Right atrium auricular region (tissue), 2 donors: ENCODE measurements at places on chromosomes 7 and 10.

GRCh38 chr7:114214466-114214865, 200.1 kb upstream of the FOXP2 start:
- no peak for DNase-seq

GRCh38 chr7:67788669-67789068, 792.0 kb downstream of the TYW1 start:
- DNase-seq: no peak

DNA sequence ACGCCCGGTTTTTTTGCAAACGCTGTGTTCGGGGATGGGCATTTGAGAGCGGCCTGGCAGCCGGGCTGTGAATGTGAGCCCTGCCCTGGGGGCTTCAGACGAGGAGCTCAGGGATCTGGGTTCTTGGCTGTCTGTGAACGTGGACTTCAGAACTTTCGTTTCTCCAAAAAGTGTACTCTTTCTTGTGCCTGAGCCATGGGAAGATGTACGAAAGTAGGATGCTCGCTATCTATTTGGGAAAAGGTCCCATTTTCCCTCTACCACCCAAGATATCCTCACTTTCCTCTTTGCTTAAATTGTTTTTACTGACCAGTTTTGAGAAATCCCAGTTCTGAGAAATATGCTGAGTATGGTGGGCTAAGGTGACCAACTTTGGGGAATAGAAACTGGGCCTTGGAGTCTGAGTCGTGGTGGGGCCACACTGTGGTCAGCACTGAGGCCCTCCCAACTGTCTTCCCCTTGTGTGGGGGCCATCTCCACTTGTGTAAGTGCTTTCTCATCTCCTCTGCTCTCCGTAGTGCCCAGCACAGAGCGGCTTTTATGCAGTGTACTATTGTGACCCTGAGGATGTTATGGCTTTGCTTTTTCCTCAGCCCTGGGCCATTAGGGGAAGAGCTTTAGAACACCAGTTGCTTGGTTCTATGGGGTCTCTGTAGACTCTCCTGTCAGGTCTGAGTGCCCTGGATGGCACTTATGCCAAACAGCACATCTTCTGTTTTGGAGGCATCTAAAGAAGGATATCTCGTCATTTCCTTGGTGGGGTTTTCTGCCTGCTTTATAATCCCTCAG, 918 bp downstream of the DBNL start:
- no peak for DNase-seq

GRCh38 chr10:106595281-106595680, 569.2 kb downstream of the SORCS1 start:
- DNase-seq: no peak

DNA sequence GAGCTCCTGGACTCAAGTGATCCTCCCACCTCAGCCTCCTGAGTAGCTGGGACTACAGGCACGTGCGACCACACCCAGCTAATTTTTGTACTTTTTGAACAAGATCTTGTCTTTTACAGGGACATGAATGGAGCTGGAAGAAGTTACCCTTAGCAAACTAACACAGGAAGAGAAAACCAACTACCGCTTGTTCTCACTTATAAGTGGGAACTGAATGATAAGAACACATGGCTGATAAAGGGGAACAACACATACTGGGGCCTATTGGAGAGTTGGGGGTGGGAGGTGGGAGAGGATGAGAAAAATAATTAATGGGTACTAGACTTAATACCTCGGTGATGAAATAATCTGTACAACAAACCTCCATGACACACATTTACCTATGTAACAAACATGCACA, 70.9 kb upstream of the INHBA start:
- no peak for DNase-seq

DNA sequence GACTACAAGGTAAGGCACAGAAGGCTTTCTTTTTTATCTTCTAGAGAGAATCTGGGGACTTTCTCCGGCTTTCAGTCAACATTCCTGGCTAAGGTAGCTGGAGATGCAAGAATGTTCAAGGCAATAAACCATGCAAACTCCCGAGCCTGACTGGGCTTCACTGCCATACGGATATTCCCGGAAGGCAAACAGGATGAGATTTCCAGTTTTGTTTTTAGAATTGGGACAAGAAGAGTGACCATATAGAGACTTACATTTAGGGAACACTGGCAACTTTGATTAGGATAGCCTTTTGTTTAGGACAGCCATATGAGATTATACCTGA, 269 bp downstream of the CALD1 start:
- DNase-seq: no peak

DNA sequence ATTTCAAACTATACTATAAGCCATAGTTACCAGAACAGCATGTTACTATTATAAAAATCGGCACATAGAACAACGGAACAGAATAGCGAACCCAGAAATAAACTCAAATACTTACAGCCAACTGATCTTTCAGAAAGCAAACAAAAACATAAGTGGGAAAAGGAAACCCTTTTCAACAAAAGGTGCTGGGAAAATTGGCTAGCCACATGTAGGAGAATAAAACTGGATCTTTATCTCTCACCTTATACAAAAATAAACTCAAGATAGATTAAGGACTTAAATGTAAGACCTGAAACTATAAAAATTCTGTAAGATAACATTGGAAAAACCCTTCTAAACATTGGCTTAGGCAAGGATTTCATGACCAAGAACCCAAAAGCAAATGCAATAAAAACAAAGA, 29.1 kb downstream of the ZNF680 start:
- DNase-seq: no peak

- DNase-seq: no peak
These were observed 66.1 kb upstream of the AOAH start for GRCh38 chr7:36790311-36790787.

DNA sequence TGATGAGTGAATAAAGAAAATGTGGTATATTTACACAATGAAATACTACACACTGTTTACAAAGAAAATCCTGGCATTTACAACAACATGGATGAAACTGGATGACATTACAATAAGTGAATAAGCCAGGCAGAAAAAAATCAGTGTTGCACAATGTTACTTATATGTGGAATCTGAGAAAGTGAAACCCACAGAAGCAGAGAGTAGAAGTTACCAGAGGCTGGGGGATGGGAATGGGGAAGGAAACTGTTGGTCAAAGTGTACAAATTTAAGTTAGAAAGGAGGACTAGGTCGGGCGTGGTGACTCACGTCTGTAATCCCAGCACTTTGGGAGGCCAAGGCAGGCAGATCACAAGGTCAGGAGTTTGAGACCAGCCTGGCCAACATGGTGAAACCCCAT, 538.5 kb upstream of the MKI67 start:
- no peak for DNase-seq

GRCh38 chr7:106282390-106282789, 2.4 kb downstream of the NAMPT start:
- DNase-seq: no peak

DNA sequence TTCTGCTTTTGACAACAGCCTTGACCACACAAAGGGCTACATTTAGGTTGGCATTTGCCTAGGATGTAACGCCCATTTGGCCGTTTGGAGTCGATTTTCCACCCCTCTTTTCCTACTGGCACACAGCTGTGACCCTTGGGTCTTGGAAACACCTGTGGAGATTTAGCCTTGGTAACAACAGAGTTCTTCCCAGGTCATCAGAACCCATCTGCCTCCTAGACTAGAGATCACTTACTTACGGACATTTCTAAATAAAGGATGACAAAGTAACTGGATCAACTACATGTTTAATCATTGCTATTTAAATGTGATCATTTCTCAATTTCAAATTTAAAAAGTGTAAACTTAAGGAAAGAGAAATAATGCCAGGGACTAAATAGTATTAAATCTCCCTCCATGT, 42.0 kb upstream of the SVIL start:
- no peak for DNase-seq

- no peak for DNase-seq
These were observed 75.5 kb upstream of the RPA3 start for GRCh38 chr7:7793921-7794320.

DNA sequence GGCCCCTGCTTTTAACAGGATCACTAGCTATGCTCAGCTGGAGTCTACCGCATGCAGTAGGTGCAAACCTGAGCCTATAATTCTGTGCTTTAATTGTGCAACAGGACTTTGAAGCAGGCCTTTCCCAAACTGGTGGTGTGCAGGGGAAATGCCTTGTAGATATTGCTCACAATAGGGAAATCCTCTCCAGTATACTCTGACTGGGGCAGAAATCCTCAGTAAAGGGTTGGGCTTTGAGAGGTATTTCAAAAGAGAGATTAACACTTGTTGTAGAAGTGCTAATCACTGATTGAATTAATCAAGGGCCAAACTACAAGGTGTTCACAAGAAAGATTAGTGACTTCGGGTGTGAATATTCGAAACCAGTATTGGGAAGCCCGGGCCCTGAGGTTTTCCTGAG, 58.5 kb upstream of the EXOC6 start:
- DNase-seq: no peak

GRCh38 chr7:96836456-96836855, 126.8 kb upstream of the SEM1 start:
- DNase-seq: no peak

- no peak for DNase-seq
These were observed 118.1 kb downstream of the SEMA3D start for GRCh38 chr7:85068799-85069198.

GRCh38 chr7:157670490-157671357, 333.9 kb downstream of the DNAJB6 start:
- DNase-seq: no peak

GRCh38 chr7:101562531-101563197, 66.4 kb downstream of the MYL10 start:
- no peak for DNase-seq

DNA sequence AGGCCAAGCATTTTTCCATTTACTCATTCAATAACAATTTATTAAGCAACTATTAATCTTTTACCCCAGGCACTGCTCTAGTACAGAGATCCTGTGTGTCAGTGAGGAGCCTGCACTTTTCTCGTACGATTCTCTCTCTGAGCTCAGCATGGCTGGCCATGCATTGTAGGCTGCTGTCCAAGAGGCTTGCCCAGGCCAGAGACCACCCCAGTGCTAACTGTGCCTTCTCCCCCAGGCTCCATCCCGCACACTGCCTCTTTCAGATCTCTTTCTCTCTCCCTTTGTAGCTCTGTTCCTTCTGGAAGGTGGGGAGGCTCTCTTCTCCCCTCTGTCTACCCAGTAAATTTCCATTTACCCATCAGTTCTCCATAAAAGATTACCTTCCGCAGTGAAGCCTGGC, 101.0 kb upstream of the IKZF1 start:
- DNase-seq: no peak
